GM23248 (cell line): ENCODE measurements at places on chromosomes 7 and 10. TPM values are rescaled to one million over a fixed set of nuclear protein-coding genes. Genes with fewer than 3 reads are reported as not detected.

Gene CYP17A1
- not detected in 2 replicates for polyA plus RNA-seq

Gene LRGUK
- polyA plus RNA-seq, result 0.05 and 0.11 TPM in 2 replicates

DNA sequence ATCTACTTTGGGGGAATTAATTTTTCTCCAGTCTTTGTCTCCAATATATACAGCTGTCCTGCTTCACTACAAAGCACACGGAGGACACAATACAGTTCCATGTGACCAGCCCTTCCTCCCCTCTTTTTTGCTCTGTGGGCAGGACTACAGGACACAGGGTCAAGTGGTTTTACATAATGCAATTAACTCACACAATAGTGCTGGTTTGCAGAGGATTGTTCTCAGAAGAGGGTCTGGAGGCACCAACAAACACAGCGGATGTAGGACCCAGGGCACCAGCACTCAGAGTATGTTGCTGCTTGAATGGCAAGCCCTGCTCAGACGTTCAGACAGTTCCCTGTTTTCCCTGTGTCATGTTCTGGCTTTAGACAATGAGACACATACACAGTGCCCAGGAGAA lies 52.0 kb upstream of the NPTX2 start:
- DNase-seq, result no peak

- DNase-seq, result no peak
Measured at GRCh38 chr7:70953331-70953741, 178.6 kb upstream of the GALNT17 start.

- no peak for DNase-seq
Measured at GRCh38 chr7:157900011-157900410, 563.2 kb downstream of the DNAJB6 start.

GRCh38 chr10:49168831-49169500 lies 19.2 kb downstream of the TMEM273 start:
- DNase-seq, result peak; percentile 70

- peak; percentile 52 for DNase-seq
Measured at GRCh38 chr7:74134117-74134620, 40.0 kb upstream of the EIF4H start.
